ENCODE measurements at places on chromosomes 2 and 18. TPM values are rescaled to one million over a fixed set of nuclear protein-coding genes. Genes with fewer than 3 reads are reported as not detected.

IL1F10 gene
- total RNA-seq = not detected

PID1 gene
- total RNA-seq = 41.4 TPM

BOLL gene
- total RNA-seq = not detected

RGPD4 gene
- total RNA-seq = 0.10 TPM

DNA sequence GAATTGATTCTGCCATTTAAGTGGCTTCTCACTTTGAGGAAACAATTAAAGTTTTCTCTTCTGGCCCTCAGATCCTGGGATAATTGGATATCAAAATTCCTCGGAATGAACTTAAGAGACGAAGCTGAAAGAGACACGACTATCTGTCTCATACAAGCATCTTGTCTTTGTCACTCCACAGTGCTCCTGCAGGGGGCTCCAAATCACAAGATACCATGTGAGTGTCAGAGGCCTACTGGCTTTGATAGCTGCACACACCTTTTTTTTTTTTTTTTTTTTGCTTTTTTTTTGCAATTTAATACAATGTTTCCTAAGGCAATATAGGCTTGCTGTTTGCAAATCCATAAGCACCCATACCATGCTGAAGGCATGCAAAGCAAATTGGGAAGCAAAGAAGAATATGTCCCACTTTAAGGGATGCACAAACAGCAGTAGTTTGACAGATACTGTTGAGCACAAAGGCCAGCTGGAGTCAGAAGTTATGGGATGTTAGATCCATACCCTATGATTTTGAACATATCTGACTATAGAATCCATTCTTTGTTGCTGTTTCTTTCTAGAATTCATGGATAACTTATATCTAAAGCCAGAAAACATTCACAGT, 109.0 kb upstream of the CBLN2 start:
- no peak for DNase-seq

GRCh38 chr2:129160879-129161278, 818.6 kb upstream of the RAB6C start:
- no peak for DNase-seq

- no peak for DNase-seq
Measured at GRCh38 chr2:62224976-62225375, 29.1 kb downstream of the B3GNT2 start.

GRCh38 chr2:174522553-174522952, 35.7 kb upstream of the GPR155 start:
- no peak for DNase-seq

- no peak for DNase-seq
Measured at GRCh38 chr2:239313776-239314175, 87.0 kb downstream of the HDAC4 start.

DNA sequence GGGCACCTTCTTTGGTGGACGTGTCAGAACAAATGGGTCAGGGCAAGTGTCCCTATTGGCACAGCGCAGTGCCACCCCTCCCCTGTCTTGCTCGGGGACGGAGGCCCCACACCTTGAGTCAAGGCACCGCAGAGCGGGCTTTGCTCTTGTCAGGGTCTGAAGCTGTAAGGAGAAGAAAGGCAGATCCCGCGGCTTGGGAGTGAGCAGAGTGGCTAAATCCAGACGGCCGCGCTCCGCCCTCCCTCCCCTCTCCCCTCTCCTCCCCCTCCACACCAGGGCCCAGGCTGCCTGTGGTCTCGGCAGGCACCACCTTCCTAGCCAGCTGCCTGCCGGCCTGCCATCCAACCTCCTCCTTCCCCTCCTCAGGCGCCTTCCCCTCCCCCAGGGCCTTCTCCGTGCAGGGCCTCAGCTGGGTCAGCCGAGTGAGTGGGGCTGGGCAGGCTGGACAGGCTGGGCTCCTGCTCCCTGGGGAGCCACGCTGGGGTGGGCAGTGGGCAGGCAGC, 25.8 kb downstream of the SPEG start:
- DNase-seq = no peak

- peak; percentile 77 for DNase-seq
Measured at GRCh38 chr2:236026841-236027240, 141.3 kb downstream of the GBX2 start.

DNA sequence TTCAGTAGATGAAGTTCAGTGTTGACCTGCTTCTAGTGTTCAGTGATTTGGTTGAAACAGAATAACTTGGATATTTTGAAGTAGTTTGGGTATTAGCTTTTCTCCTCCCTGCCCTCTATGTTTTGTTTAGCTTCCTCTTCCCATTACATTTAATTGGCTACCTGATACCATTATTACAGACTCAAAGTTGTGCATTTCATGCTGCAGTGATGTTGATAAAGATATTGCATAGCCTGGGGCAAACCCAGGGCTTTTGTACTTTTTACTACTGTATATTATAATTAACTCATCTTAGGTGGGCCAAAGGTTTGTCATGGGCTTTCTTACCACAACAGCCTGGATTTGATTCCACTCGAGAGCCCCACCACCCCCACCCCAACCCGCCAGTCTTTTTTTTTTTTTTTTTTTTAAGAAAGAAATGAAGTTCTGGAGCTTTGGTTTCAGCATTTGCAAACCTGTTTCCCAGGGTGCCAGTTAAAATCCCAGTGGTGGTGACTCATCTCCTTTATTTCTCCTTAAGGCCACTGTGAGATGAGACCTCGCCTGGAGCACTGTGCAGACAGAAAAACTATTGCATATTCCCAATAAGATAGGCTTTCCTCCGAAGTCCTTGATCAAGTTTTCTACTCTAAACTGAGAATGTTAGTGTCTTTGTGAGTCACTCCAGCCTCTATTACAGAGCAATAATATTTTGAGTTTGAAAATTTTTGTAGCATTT, 393.7 kb upstream of the FANCL start:
- DNase-seq = no peak

All from spinal cord (tissue), 10 donors.